Trophoblast cell (in vitro differentiated cells and primary cell): ENCODE measurements at places on chromosomes 7 and 10.
A peak's percentile ranks its signal among the peaks of the same experiment; 100 is the strongest.

GRCh38 chr7:148669927-148670326 is 28.8 kb upstream of the CUL1 start:
- DNase-seq, result no peak

DNA sequence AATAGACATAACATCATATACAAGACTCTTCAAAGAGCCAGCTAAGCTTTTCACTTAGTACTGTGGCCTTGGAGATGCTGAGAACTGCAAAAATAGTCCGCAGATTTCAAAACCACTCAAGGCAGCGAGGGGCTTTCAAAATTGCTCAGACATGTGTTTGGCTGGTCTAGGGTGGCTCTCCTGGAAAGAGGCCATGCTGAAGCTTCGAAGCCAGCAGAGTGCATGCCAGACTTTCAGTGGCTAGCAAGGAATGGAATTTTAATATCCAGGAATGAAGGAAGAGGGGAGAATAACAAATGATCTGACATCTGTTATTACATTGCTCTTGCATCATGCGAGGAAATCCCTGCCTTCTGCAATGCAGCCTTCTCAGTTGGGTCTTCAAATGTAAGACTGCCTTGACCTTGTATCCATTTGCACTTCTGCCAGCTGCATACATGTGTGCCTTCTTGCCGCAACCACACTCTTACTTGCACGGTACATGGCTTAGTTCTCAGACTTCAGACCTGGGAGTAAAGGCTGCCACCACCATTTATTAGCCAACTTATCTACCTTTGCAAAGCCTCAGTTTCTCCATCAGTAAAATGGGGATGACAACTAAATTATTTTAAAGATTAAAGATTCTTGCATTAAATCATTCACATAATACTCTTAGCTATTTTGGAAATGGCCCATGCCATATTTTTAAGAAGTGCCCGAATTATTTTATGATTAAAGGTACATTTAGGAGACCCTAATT is 55.9 kb downstream of the ITIH5 start:
- DNase-seq, result peak; percentile 61

GRCh38 chr7:99028261-99028973 is 115.5 kb downstream of the SMURF1 start:
- DNase-seq, result no peak

- no peak for DNase-seq
Measured at GRCh38 chr7:84145892-84146291, 48.7 kb downstream of the SEMA3A start.

DNA sequence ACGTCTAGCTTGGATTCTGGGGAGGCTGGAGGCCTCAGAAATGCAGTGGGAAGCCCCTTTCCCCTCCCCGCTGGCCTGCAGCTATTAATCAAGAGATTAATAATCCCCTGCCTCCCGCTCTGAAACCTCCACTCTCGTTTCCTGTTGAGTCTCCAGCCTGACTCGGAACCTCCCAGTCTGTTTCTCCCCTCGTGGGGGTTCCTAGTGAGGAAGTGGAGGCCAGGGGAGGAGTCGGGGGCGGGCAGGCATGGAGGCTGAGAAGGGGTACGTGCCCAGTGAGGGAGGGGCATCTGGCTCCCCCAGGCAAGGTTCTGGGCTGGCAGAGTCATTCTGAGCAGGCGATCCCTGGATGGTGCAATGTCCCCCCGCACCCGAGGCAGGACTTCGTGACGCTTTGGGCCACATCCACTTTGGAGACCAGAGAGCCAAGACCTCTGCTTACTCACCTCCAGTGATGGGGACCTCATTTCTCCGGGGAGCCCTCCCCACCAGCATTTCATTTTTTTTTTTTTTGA is 73.6 kb downstream of the COL26A1 start:
- no peak for DNase-seq

- no peak for DNase-seq
Measured at GRCh38 chr7:5795752-5796475, 14.5 kb upstream of the RNF216 start.

DNA sequence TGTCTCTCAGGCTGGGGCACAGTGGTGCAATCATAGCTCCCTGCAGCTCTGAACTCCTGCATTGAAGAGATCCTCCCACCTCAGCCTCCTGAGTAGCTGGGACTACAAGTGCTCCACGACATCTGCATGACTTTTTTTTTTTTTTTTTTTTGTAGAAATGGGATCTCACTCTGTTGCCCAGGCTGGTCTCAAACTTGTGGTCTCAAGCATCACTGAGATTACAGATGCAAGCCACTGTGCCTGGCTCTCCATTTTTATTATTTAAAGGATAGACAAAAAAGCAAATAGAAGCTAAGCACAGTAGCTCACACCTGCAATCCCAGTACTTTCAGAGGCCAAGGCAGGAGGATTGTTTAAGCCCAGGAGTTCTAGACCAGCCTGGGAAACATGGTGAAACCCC is 13.0 kb upstream of the KCTD7 start:
- DNase-seq, result no peak

- DNase-seq, result no peak
Measured at GRCh38 chr10:1472178-1472958, 265.0 kb downstream of the ADARB2 start.

DNA sequence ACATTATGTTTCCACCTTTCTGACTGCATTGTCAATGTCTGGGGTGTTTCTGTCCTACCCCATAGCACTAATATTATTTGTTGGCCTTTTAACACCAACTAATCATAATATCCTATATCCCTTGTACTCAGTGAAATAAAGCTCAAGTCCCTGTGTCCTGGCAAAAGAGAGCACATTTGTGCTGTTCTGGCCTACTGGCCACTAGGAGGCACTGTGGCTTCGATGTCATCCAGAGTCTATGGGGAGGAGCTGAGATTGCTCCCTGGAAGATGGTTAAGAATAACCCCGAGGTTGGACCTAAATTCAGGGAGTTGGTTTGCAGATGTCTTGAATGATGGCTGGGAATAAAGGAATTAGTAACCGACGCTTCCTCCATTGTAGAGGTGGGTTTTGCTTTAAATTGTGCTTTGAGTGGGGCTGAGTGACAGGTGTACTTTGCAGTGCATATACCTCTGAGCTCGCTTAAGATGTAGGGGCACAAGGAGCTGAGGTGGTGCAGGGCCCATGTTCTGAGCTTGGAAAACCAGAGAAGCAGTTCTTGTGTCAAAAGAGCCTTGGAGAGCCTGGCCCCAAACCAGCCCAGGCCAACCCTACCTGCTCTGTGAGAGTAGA is 191.2 kb upstream of the PRSS1 start:
- DNase-seq, result peak; percentile 73

DNA sequence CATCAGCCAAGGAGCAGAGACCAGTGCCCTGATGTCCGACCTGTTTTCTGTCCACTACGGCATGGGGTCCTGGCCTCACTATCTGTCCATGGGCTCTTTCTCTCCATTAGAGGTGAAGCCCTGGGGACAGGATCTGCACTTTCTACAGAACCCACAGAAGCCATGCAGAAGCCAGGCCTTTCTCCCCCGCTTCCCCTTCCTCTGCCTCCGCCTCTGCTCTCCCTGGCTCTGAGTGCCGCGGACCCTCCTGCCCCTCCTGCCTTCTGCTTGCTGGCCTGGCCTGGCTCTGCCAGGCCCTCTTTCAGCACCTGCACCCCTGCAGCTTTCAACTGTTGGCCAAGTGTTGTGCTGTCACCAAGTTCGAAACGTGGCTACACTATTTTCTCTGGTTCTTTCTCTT is 439.8 kb upstream of the ZMIZ1 start:
- DNase-seq, result no peak

GRCh38 chr10:33566001-33566400 is 231.5 kb upstream of the NRP1 start:
- no peak for DNase-seq

GRCh38 chr7:92461027-92462003 is 14.0 kb downstream of the GATAD1 start:
- DNase-seq, result peak; percentile 71

GRCh38 chr10:132468216-132468615 is 69.4 kb upstream of the INPP5A start:
- DNase-seq, result no peak

GRCh38 chr7:135260930-135261721 is 27.5 kb downstream of the STRA8 start:
- no peak for DNase-seq

- DNase-seq, result no peak
Measured at GRCh38 chr7:135236727-135237126, 3.1 kb downstream of the STRA8 start.

DNA sequence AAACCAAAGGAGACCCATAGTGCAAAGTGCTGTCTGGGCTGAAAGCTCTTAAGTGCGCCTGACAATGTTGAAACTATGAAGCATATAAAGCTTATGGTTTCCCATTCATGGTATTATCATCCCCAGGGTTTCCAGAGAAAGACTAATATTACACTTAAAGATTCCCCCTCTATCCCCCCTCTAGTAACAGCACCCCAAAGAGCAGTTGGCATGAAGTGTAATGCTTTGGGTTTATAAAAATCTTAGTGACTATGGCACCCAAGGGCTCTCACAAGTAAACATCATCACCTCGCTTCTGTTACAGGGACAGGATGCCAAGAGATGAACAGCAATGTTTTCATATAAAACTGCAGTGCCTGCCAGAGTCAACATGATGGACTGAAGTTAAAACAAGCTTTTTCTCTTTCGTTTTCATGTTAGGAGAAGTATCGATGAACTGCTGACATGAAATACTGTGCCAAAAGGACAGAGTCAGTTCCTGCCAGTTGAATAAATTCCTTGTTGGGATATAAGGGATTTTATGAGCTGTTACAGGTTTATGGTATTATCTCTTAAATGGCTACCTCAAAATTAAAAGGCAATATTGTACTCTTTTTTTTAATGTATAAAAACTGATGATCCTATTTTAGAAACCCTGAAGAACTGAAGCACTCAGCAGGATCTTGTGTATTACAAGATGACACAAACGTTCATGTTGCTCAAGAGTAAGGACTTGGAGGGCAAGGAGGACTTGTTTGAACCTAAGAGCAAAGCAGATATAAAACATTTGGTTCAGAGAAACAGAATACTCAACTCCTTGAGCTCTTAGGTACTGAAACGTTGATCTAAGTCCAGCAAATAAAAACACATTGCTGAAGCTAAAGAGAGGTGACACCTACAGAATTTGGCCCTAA is 203.7 kb upstream of the IMMP2L start:
- no peak for DNase-seq

GRCh38 chr7:112162784-112163506 is 43.3 kb downstream of the DOCK4 start:
- no peak for DNase-seq

GRCh38 chr10:92177546-92177945 is 113.3 kb downstream of the CPEB3 start:
- no peak for DNase-seq

DNA sequence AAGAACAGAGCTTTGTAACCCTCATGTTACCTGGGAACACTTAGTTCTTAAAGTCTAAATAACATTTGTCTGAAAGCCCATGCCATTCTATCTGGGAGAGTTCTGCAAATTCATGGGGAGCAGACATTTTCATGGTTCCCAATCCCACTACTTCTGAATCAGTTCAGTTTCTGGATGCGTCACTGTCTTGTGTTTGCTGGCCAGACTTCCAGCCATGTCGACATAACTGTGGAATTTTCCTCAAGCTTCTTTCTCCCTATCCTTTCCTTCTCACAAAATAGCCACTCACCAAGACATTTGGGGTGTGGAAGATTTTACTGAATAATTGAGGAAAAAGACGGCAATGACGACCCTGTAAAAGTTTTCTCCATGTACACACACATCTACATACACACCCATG is 272.5 kb downstream of the NEBL start:
- no peak for DNase-seq

DNA sequence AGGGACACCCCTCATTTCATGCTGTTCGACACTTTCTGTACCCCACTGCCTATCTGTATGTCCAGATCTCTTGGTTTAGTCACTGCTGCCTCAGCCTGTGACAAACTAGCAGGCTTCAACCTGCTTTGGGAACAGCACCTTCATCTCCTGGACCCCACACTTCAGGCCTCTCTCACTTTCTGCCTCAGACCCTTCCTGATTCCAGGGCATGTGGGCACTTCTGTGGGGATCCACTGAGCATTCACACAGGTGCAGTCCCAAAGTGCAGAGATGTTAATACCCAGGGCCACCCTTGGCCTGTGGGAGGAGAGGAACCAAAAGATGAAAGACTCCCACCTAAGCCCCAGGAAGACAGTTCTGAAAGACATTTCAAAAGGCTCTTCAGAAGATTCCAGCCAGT is 29.4 kb upstream of the C10orf71 start:
- DNase-seq, result no peak

DNA sequence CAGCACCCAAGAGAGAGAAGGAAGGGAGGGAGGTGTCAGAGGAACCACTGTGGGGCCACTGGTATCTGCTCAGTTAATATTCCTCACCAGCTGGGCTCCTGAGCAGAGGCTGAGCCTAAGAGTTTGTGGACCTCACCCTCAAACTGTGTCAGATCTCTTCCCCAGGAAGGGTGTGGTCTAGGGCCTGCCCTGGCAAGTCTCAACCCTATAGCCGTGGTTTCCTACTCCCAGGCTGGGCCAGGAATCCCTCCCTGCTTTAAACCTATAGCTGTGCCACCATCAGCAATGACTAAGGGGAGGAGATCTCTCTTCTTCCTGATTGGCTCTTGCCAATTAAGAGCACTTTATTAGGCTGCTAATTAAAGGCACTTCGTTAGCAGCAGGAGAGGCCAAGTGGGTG is 29.9 kb downstream of the POLL start:
- no peak for DNase-seq

DNA sequence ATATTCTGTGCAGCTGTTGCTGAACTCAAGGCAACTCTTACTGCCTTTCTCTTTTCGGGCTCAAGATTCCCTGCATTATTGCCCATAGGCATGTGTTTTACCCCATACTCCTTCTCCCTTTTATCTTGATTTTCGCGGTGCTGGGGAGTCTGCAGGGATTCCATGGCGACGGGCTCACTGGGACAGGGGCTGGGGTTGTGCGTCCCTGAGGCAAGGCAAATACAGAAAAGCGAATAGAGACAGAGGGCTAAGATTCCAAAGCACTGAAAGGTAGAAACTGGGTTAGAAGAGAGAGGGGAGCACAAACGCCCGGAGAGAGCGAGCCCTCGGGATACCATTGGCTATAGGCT is 519 bp upstream of the RPP38 start:
- no peak for DNase-seq

GRCh38 chr10:79354141-79354540 is 6.9 kb downstream of the PPIF start:
- no peak for DNase-seq

DNA sequence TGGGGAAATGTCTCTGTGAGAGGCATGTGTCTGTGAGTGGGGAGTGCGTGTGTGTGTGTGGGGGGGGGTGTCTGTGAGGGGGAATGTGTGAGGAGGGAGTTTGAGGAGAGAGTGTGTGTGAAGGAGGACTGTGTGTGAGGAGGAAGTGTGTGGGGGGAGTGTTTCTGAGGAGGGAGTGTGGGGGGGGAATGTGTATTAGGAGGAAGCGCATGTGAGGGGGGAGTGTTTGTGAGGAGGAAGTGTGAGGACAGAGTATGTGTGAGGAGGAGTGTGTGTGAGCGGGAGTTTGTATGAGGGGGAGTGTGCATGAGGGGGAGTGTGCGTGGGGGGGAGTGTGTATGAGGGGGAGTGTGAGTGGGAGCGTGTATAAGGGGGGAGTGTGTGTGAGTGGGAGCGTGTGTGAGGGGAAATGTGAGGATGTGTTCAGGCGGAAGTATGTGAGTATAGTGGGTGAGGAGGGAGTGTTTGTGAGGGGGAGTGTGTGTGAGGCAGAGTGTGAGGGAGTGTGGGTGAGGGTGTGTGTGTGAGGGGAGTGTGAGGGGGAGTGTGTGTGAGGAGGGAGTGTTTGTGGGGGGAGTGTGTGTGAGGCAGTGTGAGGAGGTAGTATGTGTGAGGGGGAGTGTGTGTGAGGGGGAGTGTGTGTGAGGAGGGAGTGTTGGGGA is 21.8 kb upstream of the PTPRN2 start:
- no peak for DNase-seq

- no peak for DNase-seq
Measured at GRCh38 chr7:133354546-133355324, 101.9 kb downstream of the EXOC4 start.
